Stimulated activated CD4-positive, alpha-beta T cell treated with anti-CD3 and anti-CD28 coated beads, Interleukin-4, amount 100 ng/mL, for 24 hours (primary cell): ENCODE measurements at places on chromosomes 7 and 10.

- no peak for DNase-seq
Observed at GRCh38 chr10:17816199-17816598, 7.1 kb downstream of the MRC1 start.

- no peak for DNase-seq
Observed at GRCh38 chr7:55552320-55553023, 19.8 kb downstream of the VOPP1 start.

DNA sequence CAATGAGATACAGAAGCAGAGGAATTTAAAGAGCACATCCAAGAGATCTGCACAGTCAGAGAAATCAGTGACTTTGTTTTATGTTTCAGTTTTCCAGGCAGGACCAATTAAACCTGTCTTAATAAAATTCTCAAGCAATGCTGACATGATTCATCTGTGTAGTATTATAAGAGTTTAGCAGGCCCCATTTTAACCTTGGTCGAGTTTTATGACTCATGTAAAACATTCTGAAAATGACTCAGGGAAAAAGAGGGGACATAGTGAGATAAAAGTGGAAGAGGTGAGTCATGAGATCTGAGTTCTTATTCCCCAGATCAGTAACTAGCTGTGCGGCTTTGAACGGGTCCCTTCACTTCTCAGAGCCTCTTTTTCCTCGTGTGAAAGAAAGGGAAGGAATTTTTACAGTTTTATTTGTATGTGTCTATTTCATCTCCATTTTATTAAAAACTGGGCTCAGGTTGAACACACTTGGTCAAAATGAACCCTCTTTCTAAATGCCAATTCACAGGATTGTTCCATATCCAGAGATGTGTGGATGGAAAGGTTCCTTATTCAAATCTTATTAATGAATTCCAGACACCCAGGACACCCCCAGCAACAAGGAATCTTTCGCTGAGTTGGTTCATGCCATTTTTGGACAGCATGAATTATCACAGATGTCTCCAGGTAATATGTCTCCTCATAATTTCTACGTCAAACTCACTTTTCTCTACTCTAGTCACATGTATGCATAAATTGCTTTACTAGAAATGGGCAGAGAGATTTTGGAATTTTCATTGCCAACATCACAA is 143.2 kb downstream of the JAZF1 start:
- peak; percentile 47 for DNase-seq

DNA sequence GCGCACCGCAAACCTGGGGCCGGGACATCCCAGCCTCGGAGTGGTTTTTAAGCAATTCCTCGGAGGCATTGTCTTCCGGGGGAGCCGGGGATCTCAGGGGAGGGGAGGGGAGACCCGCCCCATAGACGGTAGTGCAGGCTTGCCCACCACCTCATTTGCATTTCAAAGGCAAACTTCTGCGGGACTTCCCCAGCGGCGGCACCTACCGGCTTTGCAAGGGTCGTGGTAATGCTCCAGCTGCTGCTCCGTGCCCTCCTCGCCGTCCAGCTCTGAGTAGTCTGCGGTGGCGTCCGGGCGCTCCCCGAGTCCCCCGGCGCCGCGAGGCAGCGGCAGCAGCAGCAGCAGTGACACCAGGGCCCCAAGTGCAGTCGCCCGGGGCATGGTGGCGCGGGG is 425 bp downstream of the TLL2 start:
- peak; percentile 12 for DNase-seq

DNA sequence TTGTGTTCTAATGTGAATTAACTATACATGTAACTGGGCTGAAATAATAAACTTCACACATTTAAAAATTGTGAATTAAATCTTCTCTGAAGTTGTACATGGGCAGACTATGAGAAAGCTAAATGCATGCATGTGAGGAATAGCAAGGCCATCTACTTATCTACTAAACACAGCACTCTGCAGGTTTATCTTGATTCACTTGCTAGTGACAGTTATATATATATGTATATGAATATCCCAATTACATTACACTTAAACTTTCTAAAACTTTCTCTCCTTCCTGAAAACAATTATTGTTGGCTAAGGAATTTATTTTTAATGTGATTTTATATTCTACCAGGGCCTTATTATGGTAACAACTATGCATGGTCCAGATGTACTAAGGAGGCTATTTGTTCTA is 5.1 kb upstream of the SP4 start:
- no peak for DNase-seq

DNA sequence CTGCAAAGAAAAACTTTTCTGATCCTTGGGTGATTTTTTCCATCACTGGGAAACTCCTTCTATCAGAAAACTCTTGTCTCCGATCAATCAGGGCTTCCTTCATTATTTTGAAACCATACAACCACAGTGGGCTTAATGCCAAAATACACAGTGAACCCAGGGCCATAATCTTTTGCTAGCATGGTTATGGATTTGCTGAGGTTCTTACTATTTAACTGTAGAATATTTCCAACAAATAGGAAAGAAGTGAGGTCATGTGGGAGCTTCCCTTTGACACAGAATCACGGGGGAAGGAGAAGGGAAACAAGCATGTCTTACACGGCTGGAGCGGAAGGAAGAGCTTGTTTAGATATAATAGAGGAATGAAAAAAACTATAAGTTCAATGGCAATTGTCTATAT is 1241.7 kb downstream of the REEP3 start:
- DNase-seq: no peak

DNA sequence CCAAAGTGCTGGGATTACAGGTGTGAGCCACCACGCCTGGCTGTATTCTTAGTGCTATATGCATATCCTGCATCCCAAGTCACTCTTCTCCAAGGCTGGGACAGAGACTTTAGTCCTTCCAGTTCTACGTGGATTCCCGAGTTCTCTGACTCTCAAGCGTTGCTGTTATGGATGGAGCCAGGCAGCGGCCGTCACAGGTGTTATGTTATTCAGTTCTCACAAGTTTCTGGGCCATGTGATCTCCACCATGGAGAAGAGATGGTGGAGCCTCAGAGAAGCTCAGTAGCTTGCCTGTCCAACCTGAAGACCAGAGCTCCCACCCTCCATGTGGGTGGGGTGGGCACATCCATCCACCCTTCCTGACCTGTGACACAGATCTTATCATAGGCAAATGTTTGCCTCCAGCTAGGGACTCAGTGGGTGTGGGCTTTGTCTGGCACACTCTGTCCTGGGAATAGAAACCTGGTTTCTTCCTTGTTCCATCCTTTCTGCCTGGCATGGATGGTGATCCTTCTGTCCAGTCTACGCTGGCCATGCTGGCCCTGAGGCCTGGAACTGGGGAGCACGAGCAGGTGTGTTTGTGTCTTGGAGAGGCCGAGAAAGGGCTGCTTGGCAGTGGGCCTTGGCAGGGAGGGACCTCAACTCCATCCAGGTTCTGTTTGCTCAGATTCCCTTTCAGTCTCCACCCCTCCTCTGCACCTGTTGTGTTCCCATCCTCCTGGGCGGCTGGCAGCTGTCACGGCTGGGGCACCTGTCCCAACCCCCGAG is 55.3 kb downstream of the NEURL1 start:
- DNase-seq: no peak

- no peak for DNase-seq
Observed at GRCh38 chr7:36684954-36685353, 39.3 kb downstream of the AOAH start.

GRCh38 chr7:77216181-77216845 is 16.7 kb upstream of the FGL2 start:
- no peak for DNase-seq

GRCh38 chr7:22992874-22993840 is 20.8 kb downstream of the HYCC1 start:
- DNase-seq: peak; percentile 47

GRCh38 chr7:81161451-81162075 is 242.7 kb upstream of the SEMA3C start:
- no peak for DNase-seq

DNA sequence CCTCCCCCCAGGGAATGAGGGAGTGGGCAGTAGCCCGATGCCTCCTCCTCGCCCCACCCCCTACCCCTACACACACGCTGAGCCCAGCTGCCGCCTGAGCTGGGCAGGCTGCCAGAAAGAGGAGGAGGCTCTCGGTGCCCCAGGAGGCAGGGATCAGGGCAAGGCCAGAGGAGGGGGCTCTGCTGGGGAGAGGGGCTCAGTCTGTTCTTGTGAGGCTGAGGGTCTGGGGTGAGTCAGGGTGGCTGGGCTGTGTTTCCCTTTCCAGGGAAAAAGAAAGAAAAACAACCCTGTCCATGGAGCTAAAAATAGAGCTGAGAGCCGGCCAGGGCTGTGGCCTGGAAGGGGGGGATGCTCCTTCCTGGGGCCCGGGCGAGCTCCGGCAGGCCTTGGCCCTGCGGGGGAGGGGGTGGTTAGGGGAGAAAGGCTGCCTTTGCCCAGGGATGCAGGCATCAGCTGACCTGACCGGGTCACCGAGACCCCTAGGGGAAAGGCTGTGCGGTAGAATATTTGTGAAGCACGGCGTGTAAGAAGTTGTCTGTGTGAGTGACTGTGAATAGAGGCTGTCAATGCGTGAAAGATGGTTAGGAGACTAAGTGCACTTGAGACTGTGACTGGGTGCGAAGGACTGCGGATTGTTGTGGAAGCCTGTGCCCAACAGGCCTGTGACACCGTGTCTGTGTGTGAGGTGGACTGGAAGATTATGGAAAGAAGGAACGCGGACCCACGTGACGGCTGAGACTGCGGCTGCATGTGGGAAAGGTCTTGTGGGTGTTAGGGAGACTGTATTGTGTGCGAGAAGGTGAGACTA is 1.2 kb upstream of the LZTS2 start:
- peak; percentile 64 for DNase-seq

DNA sequence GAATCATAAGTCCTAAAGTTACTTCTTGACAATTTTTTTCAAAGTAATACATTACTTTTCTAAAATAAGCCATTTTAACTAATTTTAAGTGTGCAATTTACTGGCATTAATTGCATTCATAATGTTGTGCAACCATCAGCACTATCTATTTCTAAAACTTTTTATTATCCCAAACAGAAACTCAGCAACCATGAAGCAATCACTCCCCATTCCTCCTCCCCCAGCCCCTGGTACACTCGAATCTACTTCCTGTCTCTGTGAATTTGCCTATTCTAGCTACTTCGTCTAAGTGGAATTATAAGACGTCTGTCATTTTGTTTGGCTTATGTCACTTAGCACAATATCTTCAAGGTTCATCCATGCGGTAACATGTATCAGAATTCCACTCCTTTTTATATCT is 84.9 kb downstream of the MKX start:
- no peak for DNase-seq

- DNase-seq: no peak
Observed at GRCh38 chr10:50420196-50420595, 168.9 kb upstream of the ASAH2 start.

GRCh38 chr7:27605689-27606269 is 56.9 kb downstream of the HIBADH start:
- DNase-seq: no peak

DNA sequence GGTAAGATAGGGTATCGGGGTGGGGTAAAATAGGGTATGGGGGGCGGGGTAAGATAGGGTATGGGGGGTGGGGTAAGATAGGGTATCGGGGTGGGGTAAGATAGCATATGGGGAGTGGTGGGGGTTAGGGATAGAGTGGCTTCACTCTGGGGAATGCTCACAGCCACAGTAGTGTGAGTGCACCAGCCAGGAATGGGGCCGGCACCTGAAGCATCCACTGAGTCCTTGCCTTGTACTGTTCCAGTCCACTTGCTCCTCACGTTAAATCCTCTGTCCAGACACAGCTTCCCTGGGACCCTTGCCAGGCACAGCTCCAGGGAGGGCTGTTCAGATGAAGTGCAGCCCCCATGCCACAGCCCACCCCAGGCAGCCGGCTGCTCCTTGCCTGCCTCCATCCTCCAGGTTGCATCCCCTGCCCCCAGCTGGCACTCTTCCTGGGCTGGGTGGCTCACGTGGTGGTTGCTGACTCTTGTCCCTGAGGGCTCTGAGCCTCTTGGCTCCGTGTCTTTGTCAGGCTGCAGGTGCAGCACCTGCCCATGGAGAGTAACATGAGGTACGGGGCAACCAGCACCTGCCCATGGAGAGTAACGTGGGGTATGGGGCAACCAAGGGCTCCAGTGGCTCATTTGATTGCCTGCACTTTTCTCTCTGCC is 268.4 kb downstream of the TCERG1L start:
- DNase-seq: no peak

DNA sequence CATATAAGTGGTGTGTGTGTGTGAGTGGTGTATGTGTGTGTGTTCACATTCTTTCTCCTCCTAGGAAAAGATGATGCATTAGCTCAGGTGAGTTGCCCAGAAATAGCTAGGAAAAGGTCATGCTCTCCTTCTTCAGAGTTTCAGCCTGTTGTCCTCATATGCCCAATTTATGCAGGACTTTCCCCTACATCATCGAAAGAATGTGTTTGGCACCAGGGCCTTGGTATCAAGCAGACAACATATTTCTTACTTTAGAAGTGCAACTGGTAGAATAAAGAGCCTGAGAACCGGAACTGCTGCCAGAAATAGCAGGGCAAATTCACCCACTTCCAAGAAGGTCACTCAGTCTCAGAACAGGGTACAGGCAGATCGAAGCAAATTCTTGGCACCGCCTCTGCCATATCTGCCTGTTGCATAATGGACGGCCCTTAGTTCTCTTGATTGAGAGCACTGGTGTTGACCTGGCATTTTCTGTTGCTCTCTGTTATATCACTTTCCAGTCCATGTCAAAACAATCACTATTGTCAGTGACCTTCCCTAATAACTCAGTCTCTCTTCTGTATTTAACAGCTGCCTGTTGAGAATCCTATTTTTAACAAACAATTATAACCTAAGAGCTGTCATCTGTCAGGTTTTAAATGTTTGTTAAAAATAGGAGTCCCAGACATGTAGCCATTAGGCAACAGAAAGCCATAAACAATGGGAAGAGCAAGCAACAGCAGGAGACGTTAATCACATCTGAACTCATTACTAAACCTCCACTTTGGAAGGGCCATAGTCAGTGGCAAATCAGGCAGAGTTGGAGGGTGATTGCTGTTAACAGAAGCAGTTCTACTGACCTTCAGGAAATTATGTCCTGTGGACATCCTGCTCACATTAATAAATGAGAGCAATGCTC is 20.7 kb downstream of the ADRB1 start:
- DNase-seq: no peak
